ENCODE measurements at places on chromosomes 16 and 17. TPM values are rescaled to one million over a fixed set of nuclear protein-coding genes. Genes with fewer than 3 reads are reported as not detected.

The PRR11 gene
- total RNA-seq = 2.4 TPM

DNA sequence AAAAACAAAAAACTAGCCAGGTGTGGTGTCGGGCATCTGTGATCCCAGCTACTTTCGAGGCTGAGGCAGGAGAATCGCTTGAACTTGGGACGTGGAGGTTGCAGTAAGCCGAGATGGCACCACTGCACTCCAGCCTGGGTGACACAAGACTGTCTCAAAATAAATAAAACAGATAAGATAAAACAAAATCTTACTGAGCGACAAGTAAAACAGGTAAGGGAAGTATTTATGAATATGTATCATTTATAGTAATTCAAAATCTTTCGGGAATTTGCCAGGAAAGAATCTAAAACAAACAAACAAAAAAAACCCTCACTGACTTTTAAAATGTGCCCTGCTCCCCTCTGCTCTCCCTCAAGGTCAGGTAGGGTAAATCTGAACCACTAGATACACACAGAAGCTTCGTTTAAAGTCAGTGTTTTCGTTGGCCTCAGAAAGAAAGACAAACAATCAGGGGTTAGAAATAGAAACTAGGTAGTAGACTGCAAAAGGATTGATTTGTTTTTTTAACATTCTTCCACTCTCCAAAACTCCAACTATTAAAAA, 2.1 kb downstream of the PRPSAP1 start:
- DNase-seq = no peak

GRCh38 chr16:471353-472198, 46.1 kb downstream of the RAB11FIP3 start:
- no peak for DNase-seq

GRCh38 chr16:77271532-77272426, 72.6 kb downstream of the SYCE1L start:
- DNase-seq = no peak

DNA sequence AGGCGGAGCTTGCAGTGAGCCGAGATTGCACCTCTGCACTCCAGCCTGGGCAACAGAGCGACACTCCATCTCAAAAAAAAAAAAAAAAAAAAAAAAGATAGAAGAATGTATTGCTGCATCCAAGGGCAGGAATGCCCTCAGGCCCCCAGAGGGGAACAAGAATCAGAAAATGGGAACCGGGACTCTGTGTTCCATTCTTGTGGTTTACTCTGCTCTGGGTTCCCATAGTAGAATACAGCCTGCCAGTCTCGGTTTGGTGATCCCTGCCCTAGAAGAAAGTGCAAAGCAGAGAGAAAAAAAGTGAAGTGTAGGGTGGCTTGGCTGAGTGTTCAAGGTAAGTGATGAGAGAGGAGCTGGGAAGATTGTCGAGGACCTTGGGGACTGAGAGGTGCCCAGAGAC, 27.4 kb upstream of the KDM6B start:
- no peak for DNase-seq

All from upper lobe of right lung (tissue), 1 donor.